ENCODE measurements at places on chromosomes 2 and 18.
A peak's percentile ranks its signal among the peaks of the same experiment; 100 is the strongest.

DNA sequence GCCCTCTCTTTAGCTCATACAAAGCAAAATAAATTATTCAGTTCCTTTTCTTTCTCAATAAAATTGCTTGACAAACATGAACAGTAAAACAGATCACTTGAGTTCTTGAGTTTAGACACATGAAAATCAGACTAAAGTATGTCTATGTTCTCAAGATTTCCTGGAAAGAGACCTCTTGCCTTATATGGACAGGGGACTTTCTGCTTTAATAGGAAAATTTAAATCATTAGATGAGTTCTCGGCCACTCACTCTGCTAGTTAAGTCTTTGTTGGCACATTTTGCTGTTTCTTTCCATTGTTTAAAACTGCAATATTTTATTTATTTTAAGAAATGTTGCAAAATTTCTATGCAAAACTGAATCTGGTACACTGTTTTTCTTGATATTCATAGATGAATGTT, 207.8 kb downstream of the RND3 start:
- DNase-seq: no peak

- DNase-seq: no peak
These were observed 33.9 kb downstream of the PTPN18 start for GRCh38 chr2:130389783-130390182.

GRCh38 chr18:27983780-27984179, 193.2 kb downstream of the CDH2 start:
- no peak for DNase-seq

GRCh38 chr2:54594048-54594447, 129.4 kb upstream of the EML6 start:
- DNase-seq: no peak

GRCh38 chr2:80822999-80823398, 518.4 kb upstream of the LRRTM1 start:
- no peak for DNase-seq

- DNase-seq: peak; percentile 84
These were observed 18.3 kb downstream of the NHEJ1 start for GRCh38 chr2:219142329-219142728.

- DNase-seq: peak; percentile 25
These were observed 72.1 kb downstream of the NPAS2 start for GRCh38 chr2:100891906-100892642.

GRCh38 chr2:23400703-23401102, 15.7 kb downstream of the KLHL29 start:
- no peak for DNase-seq

GRCh38 chr18:48521723-48522122, 17.1 kb upstream of the CTIF start:
- DNase-seq: no peak

DNA sequence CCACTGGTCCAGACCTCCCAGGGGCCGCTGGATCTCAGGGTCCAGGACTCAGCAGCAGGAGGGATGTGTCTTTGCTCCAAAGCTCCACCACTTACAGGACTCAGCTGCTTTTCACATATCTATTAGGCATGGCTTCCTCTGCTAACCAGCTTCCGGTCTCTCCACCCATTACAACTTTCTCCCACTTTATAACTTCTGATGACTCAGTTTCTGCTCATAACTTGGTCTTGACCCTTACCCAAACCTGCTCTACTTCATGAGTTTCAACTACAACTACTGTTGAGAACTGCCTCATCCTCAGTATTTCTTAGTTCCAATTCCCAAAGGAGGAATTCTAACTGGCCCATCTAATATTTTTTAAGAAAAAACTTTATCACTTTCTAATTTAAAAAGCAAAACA, 17.2 kb downstream of the SULT1C2 start:
- no peak for DNase-seq

DNA sequence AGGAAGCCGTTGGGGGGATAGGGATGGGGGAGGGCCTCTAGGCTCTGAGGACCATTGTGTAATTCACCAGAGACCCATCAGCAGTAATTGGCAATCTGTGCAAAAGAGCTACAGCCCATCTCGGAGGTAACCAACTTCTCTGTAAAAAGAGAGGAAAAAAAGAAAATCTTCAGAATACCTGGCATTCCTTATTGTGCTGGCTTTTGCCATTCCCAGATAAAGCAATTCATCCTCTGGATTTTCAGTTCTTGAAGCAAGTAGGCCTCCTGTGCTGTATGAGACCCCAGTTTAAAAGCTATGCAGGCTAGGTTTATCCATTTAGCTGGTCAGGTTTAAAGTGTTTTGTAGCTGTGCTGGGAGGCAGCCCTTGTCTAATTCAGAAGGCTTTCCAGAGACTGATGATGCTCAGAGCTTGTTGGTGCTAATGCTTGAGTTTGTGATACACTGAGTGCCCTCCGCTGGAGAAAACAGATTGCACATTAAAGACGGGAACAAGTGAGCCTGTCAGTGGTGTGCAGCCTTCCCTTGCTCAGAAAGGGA, at the start of gene LRRTM4:
TSS of gene LRRTM4 (minus strand) at position 446 of the 540 bp plus-strand sequence.
- no peak for DNase-seq

DNA sequence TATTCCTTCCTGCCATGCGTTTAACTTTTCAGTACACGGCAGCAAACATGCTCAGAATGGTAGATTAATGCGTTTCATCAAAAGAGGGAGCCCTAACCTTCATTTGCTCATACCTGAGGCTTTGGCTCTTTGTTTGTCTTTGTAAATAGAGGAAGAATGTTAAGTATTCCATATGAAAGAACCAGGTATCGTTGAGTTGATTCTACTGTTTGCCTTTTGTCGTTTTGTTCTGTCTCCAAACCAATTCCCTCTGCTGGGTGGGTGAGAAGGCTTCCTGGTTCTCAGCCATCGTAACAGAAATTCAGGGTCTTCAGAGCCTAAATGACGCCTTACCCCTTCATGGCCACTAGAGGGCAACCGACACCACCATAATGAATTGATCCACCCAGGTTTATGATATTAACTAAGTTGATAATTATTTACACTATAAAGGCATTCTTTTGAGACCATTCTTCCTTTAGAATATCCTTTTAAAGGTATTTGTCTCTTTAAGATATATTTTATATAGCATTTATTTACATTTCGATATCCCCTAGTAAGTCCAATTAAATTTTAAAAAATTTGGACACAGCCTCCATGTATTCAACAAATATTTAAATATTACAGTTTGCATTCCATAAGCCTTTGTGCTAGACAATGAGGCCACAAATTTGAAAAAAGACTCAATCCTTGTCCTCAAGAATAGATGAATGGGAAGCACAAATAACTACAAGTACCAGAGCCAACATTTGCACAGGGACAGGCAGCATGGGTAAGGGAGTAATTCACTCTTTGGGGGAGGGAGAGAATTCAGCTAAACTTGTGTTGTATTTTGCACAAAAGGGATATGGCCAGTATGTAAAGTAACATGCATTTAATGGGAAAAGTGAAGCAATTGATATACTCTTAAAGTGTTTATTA, 48.1 kb downstream of the TIMM21 start:
- no peak for DNase-seq

DNA sequence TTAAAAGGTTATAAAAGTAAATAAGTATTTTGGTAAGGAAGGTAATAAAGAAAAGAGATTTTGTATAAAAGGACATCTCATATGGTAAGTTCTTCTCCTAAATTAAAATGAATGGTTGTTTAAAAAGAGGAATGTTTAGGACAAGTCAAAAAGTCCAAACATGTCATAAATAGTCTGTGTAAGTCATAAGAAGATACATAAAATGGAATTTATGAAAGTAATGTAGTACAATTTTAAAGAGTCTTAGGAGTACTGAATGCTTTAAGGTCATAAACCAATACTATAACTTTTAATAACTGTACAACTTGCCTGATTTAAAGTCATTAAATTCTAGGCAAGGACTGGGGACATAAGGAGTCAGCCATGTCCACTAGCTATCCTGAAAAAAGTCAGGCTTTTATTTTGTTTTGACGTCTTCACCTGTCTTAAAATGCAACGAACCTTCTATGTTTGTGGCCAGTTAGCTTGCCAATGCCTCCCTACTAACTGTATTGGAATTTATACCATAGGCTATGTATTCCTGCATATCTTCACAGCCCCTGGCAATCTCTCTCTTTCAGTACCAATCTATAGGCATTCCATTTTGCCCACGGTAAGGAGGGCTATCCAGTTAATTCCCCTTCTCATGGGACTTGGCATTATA, 312.3 kb upstream of the LRRTM4 start:
- no peak for DNase-seq

- no peak for DNase-seq
These were observed 398.8 kb downstream of the CCDC85A start for GRCh38 chr2:56582570-56582969.

DNA sequence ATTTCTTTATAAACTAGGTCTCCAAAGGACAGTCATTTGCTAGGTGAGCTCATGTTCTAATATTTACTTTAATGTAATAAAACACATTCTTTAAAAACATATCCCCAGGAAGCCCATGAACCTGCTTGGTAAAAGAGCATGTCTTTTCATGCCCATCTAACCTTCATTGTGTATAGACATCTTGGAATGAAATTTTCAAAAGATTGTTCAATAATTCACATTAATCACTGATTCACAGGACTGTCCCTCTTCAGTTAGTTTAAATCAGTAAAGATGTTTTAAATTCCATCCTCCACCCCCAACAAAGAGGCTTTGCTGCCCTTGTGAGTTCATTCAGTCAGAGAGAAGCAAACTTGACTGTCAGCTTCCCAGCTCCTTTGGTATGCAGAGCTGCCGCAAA, 633.4 kb upstream of the CELF4 start:
- DNase-seq: no peak

Measured in AG09309 (cell line).